ENCODE measurements at places on chromosomes 5 and 9.
A peak's percentile ranks its signal among the peaks of the same experiment; 100 is the strongest.

DNA sequence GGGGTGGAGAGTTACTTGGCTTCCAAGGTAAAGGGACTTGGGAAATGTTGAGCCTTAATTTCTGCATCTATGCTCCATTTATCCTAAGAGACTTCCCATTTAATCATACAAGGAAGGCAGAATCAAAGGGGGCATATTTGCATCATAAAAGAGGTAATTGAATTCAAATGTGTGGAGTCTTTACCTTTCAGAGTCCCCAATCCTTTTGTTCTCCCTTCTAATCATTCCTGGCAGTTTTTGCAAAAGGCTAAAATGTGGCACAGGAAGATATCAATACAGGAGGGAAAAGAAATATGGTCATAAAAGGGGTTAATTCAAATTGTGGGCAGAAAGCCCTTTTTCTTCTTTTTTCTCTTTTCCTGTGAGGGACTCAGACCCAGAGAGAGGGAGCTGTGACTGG is 69.5 kb downstream of the SFXN1 start:
- no peak for ATAC-seq

- no peak for ATAC-seq
These were observed 105.9 kb upstream of the IER5L start for GRCh38 chr9:129283705-129284606.

GRCh38 chr5:142399891-142400290 is 75.1 kb upstream of the SPRY4 start:
- no peak for ATAC-seq

DNA sequence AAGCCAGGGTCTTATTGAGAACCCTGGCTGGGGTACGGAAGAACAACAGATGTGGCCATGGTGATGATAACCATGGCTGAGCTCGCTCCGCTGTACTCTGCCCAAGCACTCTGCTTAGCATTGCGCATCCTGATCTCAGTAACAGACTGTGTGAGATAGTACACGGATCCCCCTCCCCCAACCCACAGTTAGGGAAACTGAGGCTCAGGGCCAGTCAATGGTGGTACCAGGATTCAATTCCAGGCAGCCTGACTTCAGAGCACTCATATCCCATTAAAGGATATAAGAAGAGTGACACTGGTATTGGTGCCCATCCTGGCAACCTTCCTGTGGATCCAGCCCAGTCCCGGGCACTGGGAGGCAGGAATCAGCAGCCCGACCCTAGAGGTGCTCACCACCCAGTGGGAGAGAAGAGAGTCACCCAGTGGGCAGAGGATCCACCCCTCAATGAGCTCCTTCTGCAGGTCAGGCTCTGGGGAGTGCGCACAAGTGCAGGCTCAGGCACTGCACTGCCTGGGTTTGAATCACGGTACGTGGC is 26.5 kb upstream of the KIF12 start:
- ATAC-seq: no peak

- peak; percentile 54 for ATAC-seq
These were observed at the start of gene ACOT12 for GRCh38 chr5:81393783-81394718. Gene ACOT12 (minus strand): TSS chr5:81394134. CDS start chr5:81394114, 20 bp downstream.

GRCh38 chr5:71695071-71695470 is 24.0 kb upstream of the CARTPT start:
- ATAC-seq: no peak

DNA sequence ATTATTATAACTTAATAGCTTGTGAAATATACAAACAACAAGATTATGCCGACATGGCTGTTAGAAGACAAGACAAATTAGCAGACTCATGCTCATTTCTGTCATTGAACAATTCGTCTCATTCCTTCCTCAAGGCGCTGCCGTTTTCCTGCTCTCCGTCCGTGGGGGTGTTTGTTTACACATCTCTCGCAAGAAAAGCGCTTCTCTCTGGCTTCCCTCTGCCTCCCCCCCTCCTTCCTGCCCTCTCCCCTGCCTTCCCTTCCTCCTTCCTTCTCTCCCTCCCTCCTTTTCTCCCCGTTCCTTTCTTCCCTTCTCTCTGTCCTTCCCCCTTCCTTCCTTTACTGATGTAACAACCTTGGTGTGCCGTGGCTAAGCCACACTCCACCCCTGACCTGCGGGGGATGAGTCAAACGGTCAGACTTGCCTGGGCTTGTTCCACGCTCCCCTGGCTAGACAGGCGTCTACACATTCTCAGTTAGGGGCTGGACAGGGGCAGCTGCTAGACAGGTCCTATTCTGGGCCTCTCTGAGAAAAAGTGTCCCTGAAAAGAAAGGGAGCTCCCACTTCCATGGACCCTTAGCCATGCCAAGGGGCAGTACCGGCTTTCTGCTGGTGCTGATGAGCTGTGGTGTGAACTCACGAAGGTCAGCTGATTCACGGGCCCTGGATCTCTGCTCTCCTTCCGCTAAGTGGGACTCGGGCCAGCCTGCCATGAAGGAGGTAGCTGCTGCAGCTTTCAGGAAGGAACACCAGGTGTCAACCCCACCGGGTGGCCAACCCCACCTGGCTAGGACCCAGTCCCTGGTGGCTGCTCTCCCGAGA is 32.0 kb upstream of the SPTLC1 start:
- ATAC-seq: peak; percentile 84

- no peak for ATAC-seq
These were observed 9.3 kb downstream of the KIAA1191 start for GRCh38 chr5:176352116-176352878.

GRCh38 chr5:91126448-91126847 is 256.7 kb downstream of the ARRDC3 start:
- ATAC-seq: peak; percentile 66

DNA sequence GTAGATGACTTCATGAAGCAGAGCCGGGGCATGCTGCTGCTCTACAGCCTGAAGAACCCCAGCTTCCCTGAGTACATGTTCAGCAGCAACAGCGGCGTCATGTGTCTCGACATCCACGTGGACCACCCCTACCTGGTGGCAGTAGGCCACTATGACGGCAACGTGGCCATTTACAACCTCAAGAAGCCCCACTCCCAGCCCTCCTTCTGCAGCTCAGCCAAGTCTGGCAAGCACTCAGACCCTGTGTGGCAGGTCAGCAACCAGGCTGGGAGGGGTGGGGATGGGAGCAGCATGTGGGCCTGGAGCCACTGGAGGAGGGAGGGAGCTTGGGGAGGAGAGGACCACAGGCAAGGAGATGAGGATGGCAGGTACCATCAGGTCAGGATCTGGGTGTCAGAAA is 16.2 kb downstream of the ENHO start:
- no peak for ATAC-seq

GRCh38 chr9:129900263-129901027 is 65.2 kb downstream of the USP20 start:
- ATAC-seq: no peak

- ATAC-seq: no peak
These were observed 177.8 kb downstream of the GABBR2 start for GRCh38 chr9:98530806-98531386.

DNA sequence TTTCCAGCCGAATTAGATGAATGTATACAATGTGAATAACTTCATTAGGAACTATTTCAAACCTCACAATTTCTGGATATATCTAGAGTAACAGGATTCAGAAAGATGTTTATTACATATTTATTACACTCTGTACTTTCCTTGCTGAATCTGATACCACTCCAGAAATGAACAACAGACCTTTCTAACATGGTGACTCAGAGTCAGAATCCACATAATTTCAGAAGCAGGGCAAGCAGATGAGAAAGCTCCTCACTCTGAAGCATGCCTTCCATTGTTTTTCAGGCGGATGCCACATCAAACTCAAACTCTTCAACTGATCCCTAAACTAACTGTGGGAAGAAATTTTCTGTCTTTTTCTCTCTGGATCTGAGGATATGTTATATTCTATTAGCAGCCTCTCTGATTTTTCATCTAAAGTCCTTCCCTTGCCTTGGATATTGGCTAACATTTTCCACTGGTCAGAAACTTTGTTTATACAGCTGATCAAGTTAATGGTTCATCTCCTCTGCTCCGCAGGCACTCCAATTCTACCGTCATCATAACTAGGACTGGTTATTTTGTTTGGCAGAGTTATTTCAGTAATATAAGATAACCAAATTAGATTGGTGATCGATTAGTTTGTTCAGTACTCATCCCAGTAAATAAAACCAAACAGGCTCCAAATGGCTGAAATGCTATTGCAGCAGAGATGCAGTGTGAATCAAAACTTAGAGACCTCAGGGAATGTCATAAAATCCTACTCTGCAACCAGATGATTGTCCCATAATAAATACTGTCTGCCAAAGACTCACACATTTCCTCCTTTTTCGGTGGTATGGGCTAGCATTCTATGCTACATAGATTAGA is 556.0 kb downstream of the EBF1 start:
- peak; percentile 66 for ATAC-seq

DNA sequence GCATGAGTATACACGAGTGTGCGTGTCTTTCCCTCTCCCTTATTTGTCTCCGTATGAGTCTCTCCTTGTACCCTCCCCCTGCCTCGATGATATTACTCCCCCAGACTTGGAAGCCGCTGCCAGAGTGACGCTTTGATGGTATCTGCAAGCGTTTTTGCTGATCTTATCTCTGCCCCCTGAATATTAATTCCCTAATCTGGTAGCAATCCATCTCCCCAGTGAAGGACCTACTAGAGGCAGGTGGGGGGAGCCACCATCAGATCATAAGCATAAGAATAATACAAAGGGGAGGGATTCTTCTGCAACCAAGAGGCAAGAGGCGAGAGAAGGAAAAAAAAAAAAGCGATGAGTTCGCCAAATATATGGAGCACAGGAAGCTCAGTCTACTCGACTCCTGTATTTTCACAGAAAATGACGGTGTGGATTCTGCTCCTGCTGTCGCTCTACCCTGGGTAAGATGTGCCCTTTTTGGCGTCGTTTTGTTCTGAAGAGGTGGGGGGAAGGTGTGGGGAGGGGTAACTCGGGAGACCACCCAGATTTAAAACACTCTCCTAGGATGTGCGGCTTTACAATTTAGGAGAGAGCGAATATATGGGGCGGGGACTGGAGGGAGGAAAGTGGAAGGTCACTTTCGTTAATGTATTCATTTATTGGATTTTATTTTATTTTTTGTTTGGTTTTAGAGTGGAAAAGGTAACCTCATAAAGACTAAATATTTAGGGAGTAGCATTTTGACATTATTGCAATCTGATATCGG is at the start of gene GABRG2:
Gene GABRG2 (plus strand): TSS at position 119 of the 757 bp plus-strand sequence. CDS start 227 bp downstream, at position 346.
- ATAC-seq: no peak

GRCh38 chr5:173247510-173247909 is 12.5 kb upstream of the NKX2-5 start:
- no peak for ATAC-seq

GRCh38 chr5:124349931-124350330 is 396.5 kb downstream of the ZNF608 start:
- ATAC-seq: no peak

GRCh38 chr9:90793729-90794128 is 7.9 kb upstream of the SYK start:
- no peak for ATAC-seq

- no peak for ATAC-seq
These were observed 1139.6 kb upstream of the NUDT12 start for GRCh38 chr5:104702212-104702611.

DNA sequence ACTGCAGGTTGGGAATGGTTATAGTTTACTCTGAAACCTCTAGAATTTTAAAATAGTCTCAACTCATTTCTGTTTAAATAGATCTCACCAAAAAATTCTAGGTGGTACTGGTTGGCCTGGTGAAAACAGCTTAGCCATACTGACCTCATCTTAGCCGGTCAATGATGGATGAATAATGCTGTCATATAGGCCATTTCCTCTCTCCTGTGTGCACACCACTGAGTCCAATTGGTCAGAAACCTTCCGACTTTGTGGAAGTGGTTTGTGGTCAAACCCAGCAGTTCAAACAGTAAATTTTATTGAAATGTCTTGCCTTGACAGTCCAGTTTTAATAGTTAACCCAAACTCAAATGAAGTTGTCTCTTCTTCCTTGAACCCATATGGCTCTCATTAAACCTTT is 98.6 kb downstream of the GIN1 start:
- no peak for ATAC-seq

DNA sequence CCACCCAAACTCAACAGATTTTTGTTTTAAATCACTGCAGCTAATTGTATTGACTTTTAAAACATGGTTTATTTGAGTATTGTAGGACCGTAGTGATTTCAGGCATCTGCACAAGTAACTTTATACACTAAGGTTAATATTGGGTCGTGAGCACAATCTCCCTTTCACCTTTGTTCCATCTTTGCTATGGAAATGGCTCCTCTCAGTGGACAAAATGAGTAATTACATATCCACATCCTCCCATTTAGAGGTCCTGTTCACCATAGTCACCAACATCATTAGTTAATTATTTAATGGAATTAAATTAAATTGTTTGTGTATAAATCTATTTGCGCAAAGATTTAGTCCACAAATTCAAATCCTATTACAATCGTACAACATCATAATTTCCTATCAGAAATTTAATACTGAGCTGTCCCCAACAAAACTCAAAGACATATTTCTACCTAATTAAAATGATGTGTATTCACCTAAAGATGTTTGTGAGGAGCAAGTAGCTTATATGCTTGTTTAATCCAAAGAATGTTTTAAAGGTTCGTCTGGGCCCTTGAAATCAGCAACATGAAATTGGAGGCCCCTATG is 173.0 kb upstream of the DAPK1 start:
- peak; percentile 57 for ATAC-seq

DNA sequence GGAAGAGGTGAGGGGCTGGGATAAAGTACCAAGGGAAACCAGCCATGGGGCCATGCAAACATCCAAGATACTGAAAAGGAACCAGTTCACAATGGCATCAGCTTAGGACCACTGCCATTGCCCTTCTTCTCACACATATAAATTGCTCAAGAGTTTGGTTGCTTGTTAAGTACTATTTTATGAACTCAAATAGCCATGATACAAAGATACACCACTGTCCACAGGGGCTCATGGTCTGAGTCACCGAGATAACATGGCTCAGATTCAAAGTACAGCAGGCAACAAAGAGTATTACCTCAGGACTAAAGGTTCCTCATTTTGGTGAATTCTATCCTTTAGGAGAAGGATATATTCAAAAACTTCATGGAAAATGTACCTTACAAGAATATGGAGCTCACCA is 55.6 kb downstream of the FANCC start:
- no peak for ATAC-seq

DNA sequence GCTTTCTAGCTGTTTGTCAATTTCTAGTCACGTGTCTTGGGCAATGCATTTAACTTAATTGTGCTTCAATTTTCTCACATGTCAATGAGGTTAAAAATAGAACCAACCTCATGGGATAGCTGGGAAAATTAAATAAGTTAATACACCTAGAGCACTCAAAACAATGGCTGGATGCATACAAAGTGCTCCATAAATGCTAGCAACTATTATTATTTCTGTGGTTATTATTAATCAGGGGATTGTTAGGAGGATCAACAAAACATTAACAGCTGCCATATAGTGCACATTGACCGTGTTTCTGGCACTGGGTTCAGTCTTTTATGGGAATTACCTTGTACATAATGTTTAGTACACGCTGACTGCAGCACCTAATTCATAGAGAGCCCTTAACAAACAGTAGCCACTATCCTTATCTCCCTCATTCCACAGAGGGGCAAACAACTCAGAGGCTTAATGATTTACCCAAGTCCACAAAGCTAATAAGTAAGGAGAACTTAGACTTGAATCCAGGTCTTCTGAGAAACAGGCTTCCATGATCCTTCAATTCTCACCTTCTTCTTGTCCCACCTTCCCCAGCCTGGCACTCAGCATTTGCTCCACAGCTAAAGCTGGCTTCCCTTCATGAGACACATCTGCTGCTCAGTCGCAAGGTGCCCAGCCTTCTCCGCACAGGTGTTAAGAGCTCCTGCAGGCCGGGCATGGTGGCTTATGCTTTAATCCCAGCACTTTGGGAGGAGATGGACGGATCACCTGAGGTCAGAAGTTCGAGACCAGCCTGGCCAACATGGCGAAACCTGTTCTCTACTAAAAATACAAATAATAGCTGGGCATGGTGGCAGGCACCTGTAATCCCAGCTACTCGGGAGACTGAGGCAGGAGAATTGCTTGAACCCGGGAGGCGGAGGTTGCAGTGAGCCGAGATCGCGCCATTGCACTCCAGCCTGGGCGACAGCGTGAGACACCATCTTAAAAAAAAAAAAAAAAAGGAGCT is 137.4 kb upstream of the ABCA1 start:
- ATAC-seq: no peak
